ENCODE measurements at places on chromosomes 11 and 22.

DNA sequence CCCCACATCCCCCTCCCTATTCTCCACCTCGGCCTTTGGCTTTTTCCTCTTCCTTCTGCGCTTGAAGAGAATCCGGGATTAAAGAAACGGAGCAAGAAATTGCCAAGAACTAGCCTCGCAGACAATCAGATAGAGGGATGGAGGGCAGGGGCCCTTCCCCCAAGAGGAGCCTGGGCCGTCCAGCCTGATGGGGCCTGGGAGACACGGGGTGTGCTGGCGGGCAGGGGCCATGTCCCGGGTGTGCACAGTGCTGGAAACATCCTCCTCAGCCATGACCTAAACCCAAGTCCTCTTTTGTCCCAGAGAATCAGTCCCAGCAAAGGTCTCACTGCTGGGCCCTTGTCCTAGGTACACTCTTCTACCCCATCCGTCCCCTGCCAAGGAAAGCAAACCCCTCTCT is 47.7 kb upstream of the LMO1 start:
- no peaks in the 10 kb centered on the region for H3K4me1 ChIP-seq
- peaks cover 2% of the 10 kb centered on the region for H3K27me3 ChIP-seq
- no peak overlapping the region for H3K27ac ChIP-seq
- H3K4me3 ChIP-seq = no peak overlapping the region

DNA sequence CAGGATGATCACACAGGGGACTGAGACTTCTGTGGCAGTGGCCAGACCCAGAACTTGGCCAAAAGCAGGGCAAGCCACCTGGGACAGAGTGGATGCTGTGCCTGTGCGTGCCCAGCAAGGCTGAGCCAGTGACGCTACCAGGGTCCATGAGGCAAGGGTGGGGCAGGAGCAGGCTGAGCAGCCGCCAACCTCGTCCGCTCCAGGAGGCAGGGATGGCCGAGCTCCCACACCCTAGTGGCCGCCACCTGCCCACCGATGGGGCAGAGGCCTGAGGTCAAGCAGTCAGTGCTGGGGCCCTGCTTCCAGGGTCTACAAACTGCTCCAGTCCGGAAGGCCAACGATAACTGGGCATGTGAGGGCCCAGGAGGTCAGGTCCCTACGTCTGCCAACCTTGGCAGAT is 7.3 kb downstream of the KRTAP5-9 start:
- H3K4me1 ChIP-seq = no peaks in the 10 kb centered on the region
- H3K27me3 ChIP-seq = no peaks in the 10 kb centered on the region
- no peak overlapping the region for H3K27ac ChIP-seq
- H3K36me3 ChIP-seq = no peaks in the 10 kb centered on the region
- no peak overlapping the region for H3K4me3 ChIP-seq

GRCh38 chr11:868802-869201 is 26.1 kb downstream of the TSPAN4 start:
- DNase-seq = no peak
- H3K4me1 ChIP-seq = no peaks in the 10 kb centered on the region
- H3K27me3 ChIP-seq = no peaks in the 10 kb centered on the region
- H3K27ac ChIP-seq = no peak overlapping the region
- H3K4me3 ChIP-seq = no peak overlapping the region
- H3K36me3 ChIP-seq = no peaks in the 10 kb centered on the region

GRCh38 chr11:130601764-130602460 is 153.5 kb downstream of the ADAMTS15 start:
- no peaks in the 10 kb centered on the region for H3K4me1 ChIP-seq
- H3K36me3 ChIP-seq = no peaks in the 10 kb centered on the region
- H3K27me3 ChIP-seq = no peaks in the 10 kb centered on the region
- no peak for DNase-seq
- no peak overlapping the region for H3K27ac ChIP-seq

DNA sequence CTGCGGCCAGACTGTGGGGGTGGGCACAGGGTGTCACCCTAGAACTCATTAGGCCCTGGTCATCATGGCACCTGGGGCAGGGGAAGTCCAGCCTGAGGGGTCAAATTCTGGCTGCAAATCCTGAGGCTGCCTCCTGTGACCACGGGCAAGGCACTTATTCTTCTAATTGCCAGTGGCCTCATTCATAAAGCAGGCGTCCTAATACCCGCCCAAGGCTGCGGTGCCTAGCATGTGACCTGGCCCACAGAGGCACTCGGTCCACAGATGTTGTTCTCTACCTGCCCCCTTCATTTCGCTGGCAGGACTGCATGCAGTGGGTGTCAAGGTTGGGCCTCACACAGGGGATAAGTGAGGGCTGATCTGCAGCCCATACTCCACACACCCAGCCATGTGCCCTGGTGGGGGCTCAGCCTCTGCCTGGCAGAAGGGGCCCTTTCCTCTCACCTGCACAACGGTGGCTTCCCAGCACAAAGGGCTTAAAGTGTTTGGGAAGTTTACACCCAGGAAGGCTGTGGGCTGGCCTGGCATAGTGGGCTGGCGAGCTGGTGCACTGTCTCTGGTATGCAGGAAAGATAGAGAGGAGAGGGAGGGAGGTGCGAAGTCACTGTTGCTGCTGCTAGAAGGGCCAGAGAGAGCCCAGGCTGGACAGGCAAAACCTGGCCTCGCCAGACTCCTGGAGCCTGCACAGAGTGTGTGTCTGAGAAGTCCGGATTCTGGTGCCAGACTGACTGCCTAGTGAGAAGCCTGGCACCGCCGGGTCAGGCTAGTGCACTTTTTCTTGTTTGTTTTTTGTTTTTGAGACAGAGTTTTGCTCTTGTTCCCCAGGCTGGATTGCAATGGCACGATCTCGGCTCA is 3.2 kb downstream of the MPST start:
- no peak overlapping the region for H3K27ac ChIP-seq
- H3K4me1 ChIP-seq = peaks cover 11% of the 10 kb centered on the region
- no peak for DNase-seq
- H3K27me3 ChIP-seq = no peaks in the 10 kb centered on the region
- no peak overlapping the region for H3K4me3 ChIP-seq

DNA sequence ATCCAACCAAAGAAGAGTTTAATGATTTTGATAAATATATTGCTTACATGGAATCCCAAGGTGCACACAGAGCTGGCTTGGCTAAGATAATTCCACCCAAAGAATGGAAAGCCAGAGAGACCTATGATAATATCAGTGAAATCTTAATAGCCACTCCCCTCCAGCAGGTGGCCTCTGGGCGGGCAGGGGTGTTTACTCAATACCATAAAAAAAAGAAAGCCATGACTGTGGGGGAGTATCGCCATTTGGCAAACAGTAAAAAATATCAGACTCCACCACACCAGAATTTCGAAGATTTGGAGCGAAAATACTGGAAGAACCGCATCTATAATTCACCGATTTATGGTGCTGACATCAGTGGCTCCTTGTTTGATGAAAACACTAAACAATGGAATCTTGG is 23.9 kb downstream of the KDM4D start:
- H3K4me3 ChIP-seq = no peak overlapping the region
- no peak overlapping the region for H3K27ac ChIP-seq
- no peaks in the 10 kb centered on the region for H3K36me3 ChIP-seq
- H3K27me3 ChIP-seq = no peaks in the 10 kb centered on the region

DNA sequence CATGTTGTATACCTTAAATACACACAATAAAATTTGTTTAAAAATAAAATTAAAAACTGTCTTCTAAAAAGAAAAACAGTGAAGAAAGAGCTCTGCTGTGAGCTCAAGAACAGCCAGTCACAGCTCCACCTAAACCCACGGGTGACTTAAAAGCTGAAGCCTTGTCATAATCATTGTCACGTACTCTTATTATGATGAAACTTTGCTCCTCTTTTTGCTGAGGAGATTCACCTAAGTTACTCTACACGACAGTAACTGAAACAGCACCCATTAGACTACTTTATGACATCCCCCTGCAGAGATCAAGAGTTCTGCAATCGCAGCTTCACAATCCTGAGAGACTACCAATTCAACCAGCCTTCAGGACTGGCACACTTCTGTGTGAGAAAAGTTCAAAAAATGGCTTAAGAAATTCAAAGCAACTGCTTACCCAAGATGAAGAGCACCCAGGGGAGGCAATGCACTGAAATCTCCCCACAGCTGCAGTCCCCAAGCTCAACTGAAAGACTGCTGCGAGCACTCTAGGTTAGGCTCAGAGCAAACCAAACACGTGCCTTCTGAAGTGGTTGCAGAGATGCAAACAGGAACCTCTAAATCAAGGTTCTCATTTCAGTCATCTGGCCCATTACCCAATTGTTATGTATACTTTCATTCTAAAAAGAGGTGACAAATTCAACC is at the start of gene JAML:
TSS of gene JAML (minus strand) at position 501 of the 678 bp plus-strand sequence. CDS start 10,145 bp downstream, outside the sequence.
- no peak for DNase-seq
- H3K4me3 ChIP-seq = no peak within 1 kb of the TSS
- H3K4me1 ChIP-seq = peaks cover 18% of the 10 kb centered on the region
- no peaks in the 10 kb centered on the region for H3K36me3 ChIP-seq
- H3K27me3 ChIP-seq = peaks cover 4% of the 10 kb centered on the region

DNA sequence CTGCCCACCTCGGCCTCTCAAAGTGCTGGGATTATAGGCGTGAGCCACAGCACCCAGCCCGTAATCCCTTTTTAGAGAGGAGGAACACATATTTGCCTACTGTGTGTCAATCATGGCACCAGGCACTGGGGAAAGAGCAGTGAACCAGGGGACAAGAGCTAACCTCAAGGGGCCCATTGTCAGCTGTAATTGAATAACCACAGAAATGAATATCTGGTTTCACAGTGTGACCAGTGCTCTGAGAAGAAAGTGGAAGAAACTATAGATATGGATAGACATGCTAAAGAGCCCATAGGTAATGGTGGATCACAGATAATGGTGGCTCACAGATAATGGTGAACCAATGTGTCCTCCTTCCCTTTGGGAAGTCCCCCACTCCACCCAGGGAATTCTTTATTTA is 8.6 kb upstream of the KCTD14 start:
- H3K27ac ChIP-seq = no peak overlapping the region
- H3K4me3 ChIP-seq = no peak overlapping the region
- H3K36me3 ChIP-seq = no peaks in the 10 kb centered on the region
- peaks cover 13% of the 10 kb centered on the region for H3K4me1 ChIP-seq

DNA sequence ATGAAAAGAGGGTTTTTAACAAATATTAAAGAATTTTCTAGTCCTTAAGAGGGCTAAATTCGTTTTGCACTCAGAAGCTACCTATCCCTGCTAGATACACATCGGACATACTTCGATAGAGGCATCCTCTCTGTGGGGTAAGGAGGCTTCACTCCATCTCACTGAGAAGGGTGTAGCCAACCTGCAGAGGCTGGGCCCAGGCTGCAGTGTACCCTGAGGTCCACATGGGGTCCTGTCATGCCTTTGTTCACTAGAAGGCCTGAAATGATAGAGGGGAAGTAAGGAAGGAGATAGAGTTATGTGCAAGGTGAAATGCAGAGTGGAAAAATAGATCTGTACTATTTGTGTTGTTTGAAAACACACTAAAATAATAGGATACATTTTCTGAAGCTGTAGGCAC is 45.6 kb downstream of the IGSF9B start:
- no peak overlapping the region for H3K27ac ChIP-seq
- H3K4me3 ChIP-seq = no peak overlapping the region
- H3K27me3 ChIP-seq = no peaks in the 10 kb centered on the region
- DNase-seq = no peak
- no peaks in the 10 kb centered on the region for H3K4me1 ChIP-seq
- no peaks in the 10 kb centered on the region for H3K36me3 ChIP-seq

DNA sequence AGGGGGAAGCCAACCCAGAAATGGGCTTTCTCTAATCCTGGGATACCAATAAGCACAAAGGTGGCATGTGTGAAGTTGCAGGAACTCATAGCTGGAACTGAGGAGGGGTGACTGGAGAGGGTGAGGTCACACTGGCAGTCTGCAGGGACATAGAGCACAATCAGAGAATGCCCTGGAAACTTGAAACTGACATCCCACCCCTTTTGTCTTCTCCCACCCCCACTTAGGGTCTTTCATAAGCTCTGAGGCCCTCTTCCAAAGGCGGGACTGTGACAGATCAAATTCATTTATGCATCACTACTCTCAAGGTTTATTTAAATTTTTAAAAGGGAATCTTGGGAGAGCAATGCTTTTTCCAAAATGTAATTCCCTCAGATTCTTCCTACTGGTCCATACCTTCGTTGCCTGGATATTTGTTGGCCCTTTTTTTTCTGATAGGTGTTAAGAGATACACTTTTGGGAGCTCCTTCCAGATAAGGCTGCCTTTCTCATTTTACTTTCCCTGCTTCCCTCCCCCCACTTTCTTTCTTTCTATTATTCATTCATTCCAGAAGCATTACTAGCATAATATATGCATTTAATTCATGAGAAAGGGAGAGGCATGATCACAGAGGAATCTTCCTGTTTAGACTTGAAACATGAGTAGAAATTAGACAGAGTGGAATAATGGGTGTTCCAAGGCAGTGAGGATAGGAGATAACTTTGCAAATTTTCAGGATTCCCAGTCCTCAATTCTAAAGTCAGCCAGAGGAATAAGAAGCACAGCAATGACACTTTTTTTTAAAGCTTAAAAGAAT is 14.8 kb downstream of the OR51E2 start:
- no peak for DNase-seq
- no peaks in the 10 kb centered on the region for H3K27me3 ChIP-seq
- H3K27ac ChIP-seq = no peak overlapping the region
- no peaks in the 10 kb centered on the region for H3K36me3 ChIP-seq
- no peak overlapping the region for H3K4me3 ChIP-seq

GRCh38 chr11:88068848-88069554 is 106.2 kb downstream of the RAB38 start:
- H3K4me1 ChIP-seq = no peaks in the 10 kb centered on the region
- DNase-seq = no peak
- H3K27me3 ChIP-seq = no peaks in the 10 kb centered on the region
- no peak overlapping the region for H3K4me3 ChIP-seq
- no peak overlapping the region for H3K27ac ChIP-seq

DNA sequence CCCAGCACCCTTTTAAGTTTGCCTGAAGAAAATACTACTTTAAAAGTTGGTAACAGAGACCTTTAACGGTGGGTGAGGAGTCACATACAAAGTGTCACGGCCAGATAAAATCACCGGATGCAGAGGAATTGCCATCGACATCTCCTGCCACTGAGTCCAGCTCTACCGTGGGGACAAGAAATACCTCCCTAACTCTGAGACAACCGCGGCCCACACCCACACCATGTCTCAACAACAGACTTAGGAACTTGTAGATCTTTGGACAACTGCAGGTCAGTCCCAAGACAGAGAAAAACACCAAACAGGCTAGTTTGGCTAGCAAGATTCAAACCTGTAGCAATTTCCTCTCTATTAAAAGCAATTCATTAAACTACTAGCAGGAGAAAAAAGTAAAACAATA is 669 bp downstream of the ETS1 start:
- peak; percentile 31 for DNase-seq
- H3K4me1 ChIP-seq = peaks cover 11% of the 10 kb centered on the region
- peaks cover 14% of the 10 kb centered on the region for H3K27me3 ChIP-seq
- H3K36me3 ChIP-seq = no peaks in the 10 kb centered on the region
- H3K4me3 ChIP-seq = no peak overlapping the region
- no peak overlapping the region for H3K27ac ChIP-seq
